ENCODE measurements at places on chromosomes 6 and 20.

GRCh38 chr6:11197850-11198249, 34.6 kb downstream of the NEDD9 start:
- DNase-seq: no peak

DNA sequence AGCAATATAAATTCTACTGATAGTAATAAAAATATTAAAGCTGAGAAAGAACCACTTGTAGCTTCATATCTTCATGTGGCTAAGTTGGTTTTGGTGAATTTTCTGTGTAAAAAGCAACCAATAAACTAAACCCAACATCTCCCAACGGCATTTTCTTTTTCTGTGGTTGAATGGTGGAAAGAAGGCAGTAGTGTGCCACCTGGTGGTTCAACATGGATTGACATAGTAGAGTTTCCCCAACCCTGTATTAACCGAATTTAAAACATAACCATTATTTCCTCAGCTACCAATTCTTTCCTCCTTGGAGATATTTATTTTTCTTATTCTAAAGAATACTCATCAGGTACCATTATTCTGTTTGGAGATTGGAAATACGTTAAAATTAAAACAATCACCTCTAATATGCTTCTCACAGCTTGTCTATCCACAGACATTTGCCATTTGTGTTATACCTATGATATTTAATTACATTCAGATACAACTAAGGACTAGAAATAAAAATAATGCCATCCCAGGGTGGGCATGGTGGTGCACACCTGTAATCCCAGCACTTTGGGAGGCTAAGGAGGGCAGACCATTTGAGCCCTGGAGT, 117.1 kb upstream of the EEF1E1 start:
- DNase-seq: no peak

DNA sequence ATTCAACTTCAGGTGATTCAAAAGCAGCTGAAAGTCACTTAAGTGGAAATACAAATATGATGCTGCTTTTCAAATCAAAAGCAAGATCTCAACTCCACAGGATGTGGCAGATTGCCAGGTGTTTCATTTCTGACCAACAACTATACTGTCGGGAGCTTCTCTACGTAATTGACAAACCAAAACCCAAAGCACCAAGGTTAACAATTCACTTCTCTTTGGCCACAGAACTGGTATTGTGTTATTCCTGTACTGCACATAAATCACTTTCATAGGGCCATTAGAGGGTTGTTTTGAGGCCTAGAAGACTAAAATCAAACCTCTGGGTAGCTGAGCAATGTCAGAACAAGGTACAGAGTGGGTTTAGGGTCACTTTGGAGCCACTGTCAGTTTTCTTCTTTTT, 169.7 kb downstream of the HAO1 start:
- DNase-seq: no peak

DNA sequence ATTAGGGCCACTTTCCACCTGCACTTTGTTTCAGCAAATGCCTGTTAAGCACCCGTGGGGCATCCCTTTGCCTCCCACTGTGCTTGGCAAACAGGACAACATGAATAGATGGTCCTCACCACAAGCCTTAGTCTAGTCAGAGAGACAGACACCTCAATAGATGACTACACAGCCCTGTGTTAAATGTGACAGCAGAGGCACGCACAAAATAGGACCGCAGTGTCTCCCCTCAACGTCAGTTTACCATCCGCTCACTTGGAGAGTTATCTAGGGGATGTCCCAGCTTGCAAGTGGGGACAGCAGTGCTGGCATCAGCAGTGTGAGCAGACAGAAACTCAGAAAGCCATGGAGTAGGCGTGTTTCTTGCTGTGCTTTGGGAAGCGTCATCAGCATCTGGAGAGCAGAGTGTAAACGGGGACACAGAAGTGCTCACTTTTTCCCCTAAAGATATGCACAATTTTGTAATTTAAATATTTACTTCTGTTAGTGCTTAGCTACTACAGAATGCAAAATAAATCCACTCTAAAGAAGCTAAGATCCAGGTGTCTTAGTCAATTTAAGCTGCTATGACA, 66.0 kb upstream of the TXNDC5 start:
- no peak for DNase-seq

DNA sequence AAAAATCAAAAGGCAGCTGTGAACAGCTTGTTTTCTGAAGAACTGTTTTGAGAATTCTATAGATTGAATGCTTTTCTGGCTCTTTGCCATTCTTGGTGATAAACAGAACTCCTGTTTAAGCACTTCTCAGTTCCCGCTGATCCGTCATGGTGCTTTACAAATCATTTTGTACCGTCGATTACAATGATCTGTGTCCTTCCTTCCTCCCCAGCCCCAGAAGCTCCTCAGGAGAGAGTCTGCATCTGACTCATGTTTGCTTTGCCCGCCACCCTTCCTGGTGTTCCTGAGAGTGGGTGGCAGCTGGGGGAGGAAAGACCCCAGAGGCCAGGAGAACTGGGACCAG, 538.6 kb upstream of the MARCKS start:
- DNase-seq: no peak
